CD8-positive, alpha-beta T cell (primary cell): ENCODE measurements at places on chromosomes 5 and 9.

DNA sequence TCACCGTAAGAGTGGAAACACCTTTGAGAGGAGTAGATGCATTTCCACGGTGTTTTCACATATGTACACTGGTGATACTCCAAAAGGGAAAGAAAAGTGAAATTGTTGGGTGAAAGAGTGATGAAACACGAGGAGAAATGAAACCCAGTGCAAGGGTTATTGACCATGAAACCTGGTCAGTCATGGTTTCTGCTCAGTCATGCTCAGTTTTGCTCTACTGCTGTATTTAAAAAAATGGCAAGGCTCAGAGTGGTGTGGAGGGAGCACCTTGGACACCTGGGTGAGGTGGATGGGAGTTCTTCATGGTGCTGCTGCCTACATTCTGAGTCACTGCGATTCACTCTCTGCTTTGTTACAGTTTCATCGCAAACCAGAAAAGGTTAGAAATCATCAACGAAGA, 32.3 kb downstream of the NTRK2 start:
- DNase-seq = no peak

GRCh38 chr5:150044329-150044681, 42.0 kb downstream of the CSF1R start:
- no peak for DNase-seq

- no peak for DNase-seq
Observed at GRCh38 chr5:154274828-154275185, 84.3 kb downstream of the GALNT10 start.

DNA sequence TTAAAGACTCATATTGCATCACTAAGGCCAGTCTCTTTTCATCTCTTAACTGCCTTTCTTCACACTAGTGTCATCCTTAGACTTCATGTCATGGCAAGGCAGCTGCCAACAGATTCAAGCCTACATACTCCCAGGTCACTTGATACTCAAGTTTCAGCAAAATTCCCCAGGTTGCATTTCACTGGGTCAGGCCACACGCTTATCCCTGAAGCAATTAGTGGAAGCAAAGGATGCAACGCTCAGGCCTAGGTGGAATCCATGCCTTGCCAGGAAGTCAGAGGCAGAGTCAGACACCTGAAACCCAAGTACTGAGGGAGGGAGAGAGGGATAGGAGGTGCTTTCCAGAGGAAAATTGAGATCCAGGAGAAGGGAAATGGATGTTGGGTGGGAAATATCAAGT, 28.9 kb downstream of the YIPF5 start:
- DNase-seq = no peak

- DNase-seq = no peak
Observed at GRCh38 chr5:158054223-158055110, 195.5 kb upstream of the CLINT1 start.

DNA sequence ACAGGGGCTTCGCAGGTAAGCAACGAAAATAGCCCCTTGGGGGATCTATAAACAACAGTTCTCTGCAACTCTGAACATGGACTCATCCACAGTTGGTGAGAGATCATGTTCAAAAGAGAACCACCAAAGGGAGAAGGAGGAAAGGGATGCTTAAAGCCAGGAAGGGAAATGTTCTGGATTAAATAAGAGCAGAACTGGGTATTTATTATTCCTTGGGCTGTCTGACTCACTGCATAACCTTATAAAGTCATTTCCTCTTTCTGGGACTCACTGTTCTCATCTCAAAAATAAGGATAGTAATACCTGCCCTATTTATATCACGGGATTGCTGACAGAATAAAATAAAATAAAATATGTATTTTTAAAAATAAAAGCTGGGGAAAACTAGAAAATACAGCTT, 11.2 kb upstream of the MARCHF3 start:
- no peak for DNase-seq

DNA sequence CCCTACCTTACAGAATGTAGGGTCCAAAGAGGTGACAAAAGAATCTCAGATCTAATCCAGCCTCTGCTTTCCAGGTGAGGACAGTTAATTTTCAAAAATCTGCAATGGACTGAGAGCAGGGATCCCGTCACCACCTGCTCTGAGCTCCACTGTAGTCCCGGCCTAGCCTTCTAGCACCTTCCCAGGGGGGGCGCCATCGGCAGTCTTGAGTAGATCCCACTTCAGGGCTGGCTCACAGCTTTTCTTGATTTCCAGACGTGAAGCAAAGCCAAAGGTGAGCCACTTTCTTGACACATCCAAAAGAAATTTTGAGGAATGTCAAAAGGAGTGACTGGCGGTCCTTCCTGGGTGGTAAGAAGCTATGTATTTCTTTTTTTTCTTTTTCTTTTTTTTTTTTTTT, 114.1 kb downstream of the SYK start:
- DNase-seq = no peak

- no peak for DNase-seq
Observed at GRCh38 chr5:77358255-77359205, 133.6 kb downstream of the WDR41 start.

DNA sequence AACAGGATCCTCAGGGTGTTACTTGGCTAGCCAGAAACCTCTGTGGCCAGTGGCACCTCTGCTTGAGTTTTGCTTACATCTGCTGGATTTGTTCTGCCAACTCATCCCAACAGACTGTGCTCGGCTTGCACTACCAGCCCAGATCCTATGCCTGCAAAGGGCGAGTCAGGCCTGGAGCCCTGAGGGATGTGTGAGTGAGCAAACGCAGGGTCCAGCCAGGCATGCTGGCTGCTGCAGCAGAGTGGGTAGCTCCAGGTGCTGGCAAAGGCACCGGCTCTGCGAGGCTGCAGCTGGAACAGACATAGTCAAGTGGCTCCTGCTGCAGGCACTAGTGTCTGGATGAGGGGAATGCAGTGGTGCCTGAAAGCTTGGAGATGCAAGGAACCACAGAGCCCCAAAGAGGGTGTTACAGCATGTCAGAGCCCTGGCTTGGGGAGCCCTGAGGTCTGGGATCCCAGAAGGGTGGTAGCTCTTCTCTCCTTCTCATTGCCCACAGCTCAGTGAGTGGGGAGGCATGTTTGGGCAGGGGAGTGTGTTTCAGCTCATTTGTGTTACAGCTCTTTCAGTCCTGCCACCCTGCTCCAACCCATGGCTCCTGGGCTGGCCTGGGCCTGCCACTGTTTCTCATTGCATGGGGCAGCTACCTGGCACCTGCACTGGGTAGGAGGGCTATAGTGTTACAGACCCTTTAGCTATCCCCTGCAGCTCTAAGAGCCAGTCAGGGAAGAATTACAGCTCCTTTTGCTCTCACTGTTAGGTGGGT, 332.6 kb downstream of the TAF11L14 start:
- no peak for DNase-seq

GRCh38 chr5:32679218-32679617, 31.9 kb upstream of the NPR3 start:
- no peak for DNase-seq

DNA sequence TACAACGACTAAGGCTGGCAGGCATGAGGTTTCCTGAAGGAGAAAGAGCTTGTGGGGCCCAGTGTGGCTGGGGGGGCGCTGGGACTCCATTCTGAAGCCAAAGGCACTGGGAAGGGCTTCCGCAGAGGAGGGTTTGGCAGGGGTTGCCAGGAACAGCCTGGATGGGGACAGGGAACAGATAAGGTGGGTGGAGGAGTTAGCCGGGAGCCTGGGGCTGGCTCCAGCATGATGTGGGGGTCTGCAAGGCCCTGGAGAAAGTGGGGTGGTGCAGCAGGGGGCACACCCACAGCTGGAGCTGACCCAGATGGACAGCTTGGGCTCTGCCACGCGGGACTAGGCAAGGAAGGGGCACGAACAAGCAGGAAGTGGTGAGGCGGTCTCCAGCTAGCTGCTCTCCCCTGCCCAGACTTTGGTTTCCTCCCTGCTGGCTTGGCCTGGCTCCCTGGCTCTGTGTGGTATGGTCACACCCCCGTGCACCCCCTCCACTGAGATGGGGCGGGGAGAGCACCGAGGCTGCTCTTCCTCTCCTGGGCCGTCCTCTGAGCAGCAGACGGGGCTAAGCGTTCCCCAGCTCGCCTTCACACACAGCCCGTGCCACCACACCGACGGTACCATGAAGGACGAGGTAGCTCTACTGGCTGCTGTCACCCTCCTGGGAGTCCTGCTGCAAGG, at the start of gene LTC4S:
TSS of gene LTC4S (plus strand) at position 519 of the 672 bp plus-strand sequence. CDS start at position 614, 95 bp downstream.
- DNase-seq = peak; percentile 56

GRCh38 chr9:128118971-128119665, 8.4 kb downstream of the PTGES2 start:
- no peak for DNase-seq

DNA sequence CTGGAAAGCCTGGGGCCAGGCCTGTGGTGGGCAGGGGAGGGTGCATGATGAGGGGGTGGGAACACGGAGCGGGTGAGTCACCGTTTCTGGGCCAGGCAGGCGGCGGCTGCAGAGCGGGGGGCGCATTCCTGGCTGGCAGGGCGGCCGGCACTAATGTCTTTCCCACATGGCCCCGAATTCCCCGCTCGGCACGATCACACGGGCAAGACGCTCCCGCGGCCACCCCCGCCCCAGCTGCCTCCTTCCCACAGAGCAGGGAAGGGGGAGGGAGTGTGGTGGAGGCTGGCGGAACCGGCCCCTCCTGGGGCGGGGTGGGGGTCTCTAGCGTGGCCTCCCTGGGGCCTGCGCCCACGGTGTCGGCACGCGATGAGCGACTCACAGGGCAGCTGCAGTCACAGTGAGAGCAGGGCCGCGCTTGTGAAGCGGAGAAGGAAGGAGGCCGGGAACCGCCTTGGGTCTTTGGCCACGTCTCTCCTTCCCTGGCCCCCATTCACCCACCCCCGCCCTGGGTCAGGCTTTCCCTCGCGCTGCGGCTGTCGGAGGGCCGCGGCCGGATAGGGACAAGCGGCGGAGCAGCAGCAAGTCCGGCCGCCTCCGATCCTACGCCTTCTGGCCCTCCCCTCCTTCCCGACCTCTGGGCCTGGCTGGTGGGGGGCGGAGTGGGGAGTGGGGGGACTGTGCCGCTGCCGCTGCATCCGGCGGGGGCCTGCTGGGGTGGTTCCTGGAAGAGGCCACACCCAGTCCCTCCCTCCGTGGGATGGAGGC, 48.9 kb downstream of the CXXC5 start:
- peak; percentile 35 for DNase-seq

DNA sequence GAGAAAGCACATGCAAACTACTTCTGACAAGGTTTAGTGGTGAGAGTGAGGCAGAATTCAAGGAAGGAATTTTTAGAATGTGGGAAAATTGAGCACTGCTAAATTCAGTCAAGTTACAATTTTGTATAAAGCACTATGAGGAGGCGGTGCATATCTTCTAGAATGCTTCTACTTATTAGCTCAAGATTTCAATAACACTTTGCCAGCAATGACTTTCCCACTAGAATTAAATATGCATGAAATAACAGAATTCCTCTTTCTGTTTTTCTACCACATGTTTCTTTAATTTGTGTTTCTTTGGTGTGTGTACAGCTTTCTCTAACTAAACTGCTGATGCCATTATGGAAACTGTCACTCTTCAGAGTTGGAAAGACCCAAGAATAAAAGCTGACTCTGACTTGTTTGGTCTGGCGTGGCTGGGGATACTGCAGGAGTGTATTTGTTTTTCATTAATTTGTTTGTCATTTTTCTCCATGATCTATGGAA, 163.5 kb downstream of the ARSB start:
- DNase-seq = no peak

DNA sequence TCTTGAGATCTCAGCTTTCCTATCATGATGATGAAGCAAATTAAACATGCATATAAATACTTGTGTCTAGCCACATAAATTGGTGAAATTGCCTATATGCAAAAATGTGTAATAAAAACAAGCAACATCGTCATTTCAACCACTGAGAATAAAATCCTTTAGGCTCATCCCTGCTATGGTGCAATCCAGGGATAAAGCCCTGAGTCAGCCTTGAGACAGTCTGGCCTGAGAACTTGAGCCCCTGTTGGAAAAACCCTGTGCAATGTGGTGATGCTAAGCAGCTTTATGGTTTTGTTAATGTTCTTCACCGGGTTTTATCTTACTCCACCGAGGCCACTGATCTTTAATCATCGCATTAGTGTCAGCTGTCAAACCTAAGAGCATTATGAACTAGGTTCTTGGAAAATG, 170.5 kb downstream of the DCP2 start:
- DNase-seq = no peak

- DNase-seq = no peak
Observed at GRCh38 chr5:53253421-53253871, 143.9 kb upstream of the MOCS2 start.

- DNase-seq = no peak
Observed at GRCh38 chr9:126532019-126532462, 81.7 kb upstream of the LMX1B start.

- DNase-seq = no peak
Observed at GRCh38 chr9:570187-570586, 271.3 kb upstream of the DMRT1 start.

- DNase-seq = no peak
Observed at GRCh38 chr9:138063033-138063432, 185.5 kb downstream of the CACNA1B start.

DNA sequence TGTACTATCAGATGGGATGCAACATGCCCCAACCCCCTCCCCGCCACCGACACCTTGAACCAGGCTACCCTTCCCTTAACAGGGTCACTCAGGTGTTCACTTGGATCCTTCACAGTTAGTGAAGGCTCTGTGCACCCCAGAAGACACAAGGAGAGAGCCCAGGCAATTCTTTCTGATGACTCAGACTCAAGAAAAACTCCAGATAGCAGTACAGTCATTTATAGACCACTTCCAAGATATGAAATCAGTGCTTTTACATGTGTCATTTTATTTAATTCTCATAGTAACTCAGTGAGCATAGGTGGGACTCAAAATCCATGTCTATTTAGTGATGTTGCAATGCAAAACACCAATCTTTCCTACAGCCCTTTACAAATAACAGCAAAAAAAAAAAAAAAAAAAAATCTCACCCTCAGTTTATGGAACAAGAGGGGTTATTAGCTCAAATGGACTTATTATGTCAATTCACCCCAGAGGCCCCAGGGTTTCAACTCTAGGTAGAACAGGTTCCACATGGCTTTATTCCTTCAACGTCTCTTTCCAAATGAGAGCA, 71.9 kb downstream of the FOXD1 start:
- no peak for DNase-seq

DNA sequence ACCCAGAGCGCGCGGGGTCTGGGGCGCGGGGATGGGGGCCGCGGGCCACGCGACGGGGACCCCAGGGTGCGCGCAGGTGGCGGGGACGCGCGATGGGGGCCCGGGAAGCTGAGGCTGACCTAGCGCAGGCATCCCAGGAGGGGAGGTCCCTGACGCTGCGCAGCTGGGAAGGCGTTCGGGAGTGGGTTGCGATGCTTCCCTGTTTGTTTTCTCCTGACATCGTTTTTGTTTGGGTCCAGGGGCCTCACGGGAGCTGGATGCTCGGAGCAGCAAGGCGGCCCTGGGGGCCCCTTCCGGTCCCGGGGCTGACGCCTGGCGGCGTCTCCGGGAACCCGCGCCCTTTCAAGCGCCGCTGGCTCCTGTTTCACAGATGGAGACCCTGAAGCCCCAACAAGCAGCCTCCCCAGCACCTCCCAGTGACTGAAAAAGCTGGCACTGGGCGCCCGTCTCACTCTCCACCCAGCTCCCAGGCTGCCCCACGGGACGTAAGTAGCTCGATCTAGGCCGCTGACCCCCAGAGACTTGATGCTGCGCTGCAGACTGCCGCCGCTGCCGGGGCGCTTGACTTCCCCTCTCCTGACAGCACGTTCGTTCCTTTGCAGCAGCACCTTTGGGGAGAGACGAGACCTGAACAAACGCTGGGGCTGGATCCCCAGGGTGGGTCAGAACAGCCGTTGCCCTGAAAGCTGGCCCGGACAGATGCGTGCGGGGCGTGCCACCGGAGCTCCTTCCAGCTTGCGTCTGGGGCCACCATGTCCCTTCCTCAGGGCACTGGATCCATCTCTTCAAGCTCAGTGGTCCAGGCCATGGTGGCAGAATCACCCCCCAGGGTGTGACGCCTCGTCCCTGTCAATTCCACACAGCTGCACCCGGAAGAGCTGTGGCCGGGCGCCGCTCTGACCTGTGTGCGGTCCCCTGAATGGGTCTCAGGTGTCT, 593 bp downstream of the BRD3OS start:
- DNase-seq = peak; percentile 64
